ENCODE measurements at places on chromosomes 7 and 10.

DNA sequence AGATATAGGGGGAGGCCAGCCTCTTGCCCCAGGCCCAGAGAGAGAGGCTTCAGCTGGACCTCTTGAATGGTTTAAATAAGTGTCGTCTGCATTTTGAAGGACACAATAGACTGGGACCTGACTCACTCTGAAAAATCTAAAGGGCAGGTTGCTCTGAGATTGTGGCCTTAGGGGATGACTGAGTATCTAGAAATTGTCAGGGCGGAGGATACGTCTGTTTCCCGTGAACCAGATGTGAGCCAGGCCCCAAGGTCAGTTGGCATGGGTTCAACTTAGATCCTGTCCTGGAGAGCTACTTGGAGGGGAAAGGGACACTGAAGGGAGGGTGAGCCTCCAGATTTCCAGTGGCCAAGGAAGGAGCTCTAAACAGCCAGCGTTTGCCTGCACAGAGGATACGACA lies 110.2 kb downstream of the CHN2 start:
- DNase-seq: no peak

- peak; percentile 2 for DNase-seq
Measured at GRCh38 chr7:119630406-119630969, 642.5 kb upstream of the KCND2 start.

DNA sequence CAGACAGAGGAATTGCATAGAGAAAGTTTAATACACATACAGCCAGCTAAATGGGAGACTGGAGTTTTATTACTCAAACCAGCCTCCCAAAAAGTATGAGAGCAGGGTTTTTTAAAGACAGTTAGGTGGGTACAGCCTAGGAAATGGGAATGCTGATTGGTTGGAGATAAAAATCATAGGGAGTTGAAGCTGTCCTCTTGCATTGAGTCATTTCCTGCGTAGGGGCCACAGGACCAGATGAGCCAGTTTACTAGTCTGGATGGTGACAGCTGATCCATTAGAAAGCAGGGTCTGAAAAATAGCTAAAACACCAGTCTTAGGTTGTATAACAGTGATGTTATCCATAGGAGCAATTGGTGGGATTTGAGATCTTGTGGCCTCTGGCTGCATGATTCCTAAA lies 76.1 kb upstream of the POM121L12 start:
- no peak for DNase-seq

DNA sequence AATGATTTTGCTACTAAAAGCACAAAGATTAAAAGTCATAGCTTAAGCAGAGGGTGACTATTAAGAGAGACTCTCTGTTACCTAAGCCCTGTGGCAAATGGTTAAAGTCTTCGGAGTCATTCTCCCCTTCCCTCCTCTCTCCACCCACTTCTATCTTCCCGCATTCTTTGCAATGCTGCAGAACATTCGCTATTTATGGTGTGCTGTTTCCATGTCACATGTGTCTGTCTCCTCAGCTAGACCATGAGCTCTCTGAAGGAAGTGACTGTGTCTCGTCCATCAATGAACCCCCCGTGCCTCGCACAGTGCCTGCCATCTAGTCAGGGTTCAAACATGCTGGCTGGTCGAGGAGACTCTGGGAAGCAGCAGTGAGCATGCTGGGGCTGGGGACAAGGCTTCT lies 272.4 kb downstream of the USP6NL start:
- no peak for DNase-seq

- peak; percentile 63 for DNase-seq
Measured at GRCh38 chr7:148987751-148988512, 40.4 kb downstream of the PDIA4 start.

DNA sequence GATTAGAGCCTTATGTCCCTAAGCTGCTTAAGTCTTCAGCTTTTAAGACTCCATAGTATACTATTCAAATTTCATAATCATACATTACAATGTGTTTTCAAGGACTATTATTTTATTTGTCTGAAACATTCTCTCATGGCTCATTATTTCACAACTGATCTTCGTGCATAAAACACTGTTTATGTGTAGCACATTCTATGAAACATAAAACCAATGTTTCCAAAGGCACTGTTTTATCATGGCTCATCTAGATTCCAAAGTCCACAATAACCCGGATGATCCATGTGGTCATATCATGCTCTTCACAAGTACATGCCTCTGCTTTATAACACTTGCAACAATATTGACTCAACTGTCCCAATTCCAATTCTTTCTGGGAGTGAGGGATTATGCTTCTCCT lies 806.1 kb downstream of the TNS3 start:
- no peak for DNase-seq

DNA sequence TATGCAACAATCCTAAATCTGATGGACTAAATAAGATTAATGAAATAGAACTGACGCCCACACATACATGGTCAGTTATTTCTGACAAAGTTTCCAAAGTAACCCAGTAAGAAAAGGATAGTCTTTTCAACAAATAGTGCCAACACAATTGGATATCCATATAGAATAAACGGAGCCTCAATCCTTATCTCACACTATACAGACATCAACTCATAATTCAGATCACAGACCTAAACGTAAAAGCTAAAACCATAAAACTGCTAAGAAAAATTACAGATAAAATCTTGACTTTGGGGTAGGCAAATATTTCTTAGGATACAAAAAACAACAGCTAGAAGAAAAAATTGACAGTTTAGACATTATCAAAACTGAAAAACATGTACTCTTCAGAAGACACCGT lies 8.5 kb downstream of the CACUL1 start:
- DNase-seq: no peak

DNA sequence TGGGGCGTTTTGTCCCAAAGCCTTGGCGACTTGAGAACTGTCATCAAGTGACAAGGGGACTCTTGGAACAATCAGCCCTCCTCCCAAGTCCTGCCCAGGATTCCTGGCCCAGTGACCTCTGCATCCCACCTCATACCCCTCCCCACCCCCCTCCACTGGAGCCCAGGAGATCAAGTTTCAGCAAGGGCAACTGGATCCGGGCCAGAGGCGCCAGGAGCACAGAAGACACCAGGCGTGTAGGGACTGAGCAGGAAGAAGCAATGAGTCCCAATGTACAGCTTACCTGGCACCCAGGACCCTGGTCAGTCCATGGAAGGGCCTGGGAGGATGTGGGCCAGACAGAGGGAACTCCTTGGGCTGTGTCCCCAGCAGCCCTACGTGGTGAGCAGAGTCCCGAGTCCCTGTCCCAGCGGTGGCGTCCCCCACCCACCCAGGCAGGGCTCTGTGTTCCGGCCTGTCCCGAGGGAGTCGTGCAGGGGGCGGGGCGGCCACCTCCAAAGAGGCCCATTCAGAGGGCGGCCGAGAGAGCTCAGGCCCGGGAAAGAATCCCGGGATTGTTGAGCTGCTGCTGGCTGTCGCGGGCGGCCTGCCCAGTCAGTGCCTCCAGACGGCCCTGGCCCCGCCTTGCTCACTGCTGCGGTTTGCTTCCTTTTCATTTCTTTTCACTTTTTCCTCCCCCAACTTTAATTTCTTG lies 254.1 kb downstream of the TNS3 start:
- peak; percentile 41 for DNase-seq

DNA sequence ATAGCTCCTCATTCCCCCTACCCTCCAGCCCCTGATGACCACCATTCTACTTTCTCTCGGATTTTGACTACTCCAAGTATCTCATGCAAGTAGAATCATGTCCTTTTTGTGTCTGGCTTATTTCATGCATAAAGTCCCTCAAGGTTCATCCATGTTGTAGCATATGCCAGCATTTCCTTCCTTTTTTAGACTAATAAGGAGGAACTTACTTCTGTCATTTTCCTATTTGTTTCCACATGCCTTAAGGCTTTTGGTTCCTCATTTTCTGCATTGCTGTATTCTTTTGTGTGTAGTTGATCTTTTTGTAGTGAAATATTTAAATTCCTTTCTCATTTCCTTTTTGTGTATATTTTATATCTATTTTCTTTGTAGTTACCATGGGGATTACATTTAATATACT lies 376.9 kb downstream of the CALN1 start:
- no peak for DNase-seq

DNA sequence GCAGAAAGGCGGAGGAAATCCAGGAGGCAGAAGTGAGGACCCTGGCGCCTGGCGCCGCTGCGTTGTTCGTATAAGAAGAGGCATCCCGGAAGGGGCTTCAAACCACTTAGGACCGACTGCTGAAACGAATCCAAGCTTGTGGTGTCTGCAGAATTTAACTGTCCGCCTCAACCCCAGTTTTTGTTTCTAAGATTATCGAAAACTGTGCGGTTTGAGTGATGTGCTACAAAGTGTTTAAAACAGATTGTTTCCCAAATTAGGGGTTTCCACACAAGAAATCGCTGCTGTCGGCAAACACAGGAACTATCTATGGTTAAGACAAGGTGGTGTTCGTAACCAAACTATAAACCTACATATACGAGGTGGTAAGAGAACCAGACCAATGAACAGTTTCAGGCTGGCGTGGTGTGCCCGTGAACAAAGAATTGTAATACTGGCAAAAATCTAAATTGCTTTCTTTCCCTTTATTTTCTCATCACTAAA lies 835 bp upstream of the DGKI start:
- no peak for DNase-seq

- no peak for DNase-seq
Measured at GRCh38 chr7:34845666-34846361, 187.8 kb downstream of the NPSR1 start.

DNA sequence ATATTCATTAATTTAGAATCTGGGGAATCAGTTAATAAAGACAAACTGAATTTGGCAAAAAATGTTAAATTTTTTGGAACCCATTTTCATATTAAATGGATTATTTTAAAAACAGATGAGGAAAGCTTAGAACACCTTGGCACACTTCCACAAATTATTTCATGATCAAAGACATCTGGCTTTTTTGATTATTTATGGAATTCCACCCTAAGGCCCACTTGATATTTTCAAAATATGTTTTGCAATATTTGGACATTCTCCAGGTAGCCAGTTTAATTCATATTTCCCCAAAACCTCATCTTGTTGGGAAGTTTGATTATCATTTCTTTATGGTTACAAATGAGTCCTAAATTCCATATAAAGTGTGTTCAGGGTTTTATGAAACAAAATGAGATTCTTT lies 129.9 kb downstream of the DOCK4 start:
- no peak for DNase-seq

DNA sequence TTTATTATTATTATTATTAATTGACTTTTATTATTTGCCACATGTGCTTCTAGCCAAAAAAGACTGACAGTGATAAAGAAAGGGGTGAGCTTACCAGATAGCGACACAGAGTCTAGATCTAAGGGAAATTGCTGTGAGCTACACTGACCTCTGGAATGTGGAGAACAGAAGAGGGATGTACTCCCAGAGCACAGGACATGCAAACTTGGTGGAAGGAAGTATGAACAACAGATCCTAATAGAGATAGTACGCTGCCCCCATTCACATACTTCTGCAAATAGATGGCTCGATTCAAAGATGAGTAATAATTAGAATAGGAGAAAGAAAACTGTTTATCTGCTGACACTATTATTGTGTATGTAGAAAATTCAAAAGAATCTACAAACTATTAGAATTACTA lies 109.3 kb upstream of the HPS1 start:
- DNase-seq: no peak

GRCh38 chr10:117221156-117221711 lies 19.7 kb upstream of the SLC18A2 start:
- peak; percentile 83 for DNase-seq

- DNase-seq: peak; percentile 6
Measured at GRCh38 chr10:53839440-53840039, 961.5 kb downstream of the PCDH15 start.

- DNase-seq: peak; percentile 44
Measured at GRCh38 chr10:117534321-117535297, 7.9 kb upstream of the EMX2 start.

- no peak for DNase-seq
Measured at GRCh38 chr7:158471716-158472115, 115.9 kb downstream of the PTPRN2 start.

DNA sequence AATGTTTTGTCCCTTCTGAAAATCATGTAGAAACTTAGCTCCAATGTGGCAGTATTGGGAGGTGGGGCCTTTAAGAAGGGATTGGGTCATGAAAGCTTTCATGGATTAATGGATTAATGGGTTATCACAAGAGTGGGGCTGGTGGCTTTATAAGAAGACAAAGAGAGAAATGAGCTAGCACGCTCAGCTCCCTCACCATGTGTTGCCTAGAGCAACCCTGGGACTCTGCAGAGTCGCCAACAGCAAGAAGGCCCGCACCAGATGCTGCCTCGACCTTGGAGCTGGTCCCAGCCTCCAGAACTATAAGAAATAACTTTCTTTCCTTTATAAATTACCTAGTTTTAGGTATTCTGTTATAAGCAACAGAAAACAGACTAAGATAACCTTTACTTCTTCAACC lies 74.9 kb upstream of the HECW1 start:
- DNase-seq: no peak

- DNase-seq: no peak
Measured at GRCh38 chr10:33719005-33719703, 384.7 kb upstream of the NRP1 start.

DNA sequence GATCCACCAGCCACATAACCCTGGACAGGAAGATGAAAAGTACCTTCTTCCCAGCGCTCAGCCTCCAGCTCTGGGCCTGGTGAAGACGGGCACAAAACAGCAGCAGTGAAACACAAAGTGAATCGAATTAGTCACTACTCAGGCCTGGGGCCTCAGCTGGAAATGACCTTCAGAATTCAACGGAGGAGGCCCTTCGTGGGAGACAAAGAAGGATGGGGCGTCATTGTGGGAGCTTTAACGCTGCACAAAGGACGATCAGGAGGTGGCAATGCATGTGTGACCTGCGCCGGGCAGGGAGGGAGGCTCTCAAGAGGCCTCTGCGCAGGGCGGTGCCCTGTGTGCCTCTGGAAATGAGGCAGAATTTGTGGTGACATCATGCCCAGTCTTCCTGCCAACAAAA lies 161.9 kb downstream of the DNAJB6 start:
- DNase-seq: no peak

- DNase-seq: no peak
Measured at GRCh38 chr10:75469006-75469616, 37.7 kb downstream of the LRMDA start.

DNA sequence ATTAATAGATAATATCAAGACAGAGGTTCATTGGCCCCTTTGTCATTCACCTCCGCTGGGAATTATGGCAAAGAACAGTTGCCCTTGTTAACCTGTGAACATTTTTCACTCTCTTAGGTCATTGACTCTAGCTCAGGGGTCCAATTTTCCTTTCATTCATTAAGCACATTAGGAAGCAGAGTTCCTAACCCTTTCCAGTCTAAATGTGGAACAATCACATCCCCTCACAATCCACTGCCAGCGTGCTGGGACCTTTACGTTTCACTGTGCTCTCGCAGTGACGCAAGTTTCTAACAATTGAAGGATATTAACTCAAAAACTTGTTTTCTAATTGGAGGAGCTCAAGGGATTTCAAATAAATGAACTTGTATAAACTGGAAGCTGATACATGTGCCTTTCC lies 79.3 kb upstream of the MEOX2 start:
- DNase-seq: no peak

DNA sequence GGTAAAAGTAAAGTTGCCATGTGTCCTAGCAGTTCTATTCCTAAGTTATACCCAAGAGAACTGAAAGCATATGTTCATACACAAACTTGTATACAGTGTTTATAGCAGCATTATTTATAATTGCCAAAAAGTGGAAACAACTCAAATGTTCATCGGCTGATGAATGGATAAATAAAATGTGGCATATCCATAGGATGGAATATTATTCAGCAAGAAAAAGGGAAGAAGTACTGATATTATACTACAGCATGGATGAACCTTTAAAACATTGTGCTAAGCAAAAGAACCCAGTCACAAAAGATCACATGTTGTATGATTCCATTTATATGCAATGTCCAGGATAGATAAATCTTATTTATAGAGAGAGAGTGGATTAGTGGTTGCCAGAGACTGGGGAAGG lies 68.9 kb downstream of the NRF1 start:
- DNase-seq: no peak

- DNase-seq: no peak
Measured at GRCh38 chr7:4204513-4205165, 477.5 kb upstream of the FOXK1 start.
